ENCODE measurements at places on chromosomes 5 and 9.
A peak's percentile ranks its signal among the peaks of the same experiment; 100 is the strongest.

DNA sequence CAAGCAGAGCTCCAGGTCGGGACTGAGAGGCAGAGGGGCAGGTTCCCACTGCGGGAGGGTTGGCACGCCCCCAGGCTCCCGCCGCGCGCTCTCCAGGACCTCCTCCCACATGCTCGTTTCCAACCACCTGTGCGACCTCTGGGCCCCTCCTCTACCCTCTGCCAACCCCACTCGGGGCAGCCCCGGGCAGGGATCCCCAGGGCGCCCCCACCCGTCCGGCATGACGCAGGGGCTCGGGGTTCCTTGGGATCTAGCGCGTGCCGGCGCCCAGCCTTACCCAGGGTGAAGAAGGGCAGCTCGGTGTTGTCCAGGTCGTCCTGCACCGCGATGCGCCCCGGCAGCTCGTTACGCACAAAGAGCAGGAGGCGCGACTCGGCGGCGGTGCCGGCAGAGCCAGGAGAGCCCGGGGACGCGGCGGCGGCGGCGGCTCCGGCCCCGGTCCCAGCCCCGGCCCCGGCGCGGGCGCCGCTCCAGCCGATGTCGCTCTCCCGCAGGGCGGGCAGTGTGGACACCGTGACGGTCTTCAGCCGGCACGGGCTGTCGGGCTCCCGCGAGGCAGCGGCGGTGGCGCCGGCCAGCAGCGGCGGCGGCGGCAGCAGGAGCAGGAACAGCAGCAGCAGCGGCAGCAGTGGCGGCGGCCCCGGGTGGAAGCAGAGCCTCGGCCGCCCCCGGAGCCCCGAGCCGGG, 494 bp downstream of the ASTN2 start:
- DNase-seq, result no peak

GRCh38 chr9:131402073-131402472, 8.2 kb downstream of the PRRC2B start:
- DNase-seq, result no peak

GRCh38 chr5:119286511-119287488, 69.0 kb upstream of the TNFAIP8 start:
- no peak for DNase-seq

GRCh38 chr9:11755951-11756350, 937.2 kb upstream of the TYRP1 start:
- DNase-seq, result no peak

DNA sequence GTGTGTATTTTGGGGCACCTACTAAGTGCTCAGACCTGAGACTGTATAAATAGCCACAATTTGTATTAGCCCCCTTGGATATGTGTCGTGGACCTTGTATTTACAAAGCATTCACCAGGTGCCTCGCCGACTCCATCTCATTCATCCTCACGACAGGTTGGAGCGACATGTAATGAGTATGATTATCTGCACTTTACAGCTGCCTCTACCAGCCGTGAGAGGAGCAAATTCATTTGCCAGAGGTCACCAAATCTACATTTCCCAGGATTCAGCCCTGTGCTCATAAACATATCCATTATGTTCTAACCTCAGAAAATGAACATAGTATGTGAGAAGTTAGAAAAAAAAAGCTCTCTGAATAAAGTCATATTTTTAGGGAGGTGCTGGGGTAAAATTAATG, 167.4 kb downstream of the ZDHHC21 start:
- no peak for DNase-seq

- no peak for DNase-seq
These were observed 73.0 kb downstream of the SLC12A2 start for GRCh38 chr5:128156521-128156920.

DNA sequence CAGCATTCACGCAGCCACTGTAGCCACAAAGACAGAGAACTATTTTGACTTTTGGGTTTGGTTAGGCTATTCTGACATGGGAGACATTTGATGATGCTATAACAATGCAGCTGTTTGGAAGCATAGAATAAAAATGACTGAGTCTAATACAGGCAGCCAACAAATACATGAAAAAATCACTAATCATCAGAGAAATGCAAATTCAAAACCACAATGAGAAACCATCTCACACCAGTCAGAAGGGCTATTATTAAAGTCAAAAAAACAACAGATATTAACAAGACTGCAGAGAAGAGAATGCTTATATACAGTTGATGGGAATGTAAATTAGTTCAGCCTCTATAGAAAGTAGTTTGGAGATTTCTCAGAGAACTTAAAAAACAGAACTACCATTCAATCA, 107.1 kb upstream of the POC5 start:
- no peak for DNase-seq

DNA sequence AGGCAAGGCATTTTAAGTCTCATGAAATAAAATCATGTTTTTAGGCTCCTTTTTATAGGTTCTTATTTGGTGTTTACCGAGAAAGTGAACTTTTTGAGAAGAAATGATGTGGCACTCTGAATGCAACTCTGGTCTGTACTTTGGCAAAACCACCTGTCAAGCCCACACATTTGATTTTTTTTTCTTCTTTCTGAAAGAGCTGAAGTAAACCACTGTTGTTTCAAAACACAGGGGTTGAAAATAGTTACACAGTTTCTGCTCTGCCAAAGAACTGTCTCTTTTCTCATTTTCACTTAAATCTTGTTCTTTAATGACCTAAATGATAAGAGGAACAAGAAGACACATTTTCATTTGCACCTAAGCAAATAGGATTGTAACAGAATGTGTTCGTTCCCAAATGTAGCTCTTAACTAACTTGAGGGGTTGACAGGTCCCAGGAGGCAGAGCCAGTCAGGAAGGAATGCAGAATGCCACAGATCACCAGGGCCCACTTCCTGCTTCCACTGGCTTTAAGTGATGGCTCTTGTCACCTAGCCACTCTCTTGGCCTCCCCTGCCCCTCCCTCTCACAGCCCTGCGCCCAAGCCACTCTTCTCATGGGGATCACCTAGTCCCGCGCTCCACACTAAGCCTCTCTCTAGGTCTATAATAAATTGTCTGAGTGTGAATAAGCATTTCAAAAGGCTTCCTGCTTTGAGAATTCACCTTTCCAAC, 47.3 kb downstream of the MED27 start:
- DNase-seq, result no peak

- no peak for DNase-seq
These were observed 48.5 kb downstream of the GARNL3 start for GRCh38 chr9:127313042-127313560.

GRCh38 chr5:6723122-6723815, 10.0 kb downstream of the TENT4A start:
- no peak for DNase-seq

DNA sequence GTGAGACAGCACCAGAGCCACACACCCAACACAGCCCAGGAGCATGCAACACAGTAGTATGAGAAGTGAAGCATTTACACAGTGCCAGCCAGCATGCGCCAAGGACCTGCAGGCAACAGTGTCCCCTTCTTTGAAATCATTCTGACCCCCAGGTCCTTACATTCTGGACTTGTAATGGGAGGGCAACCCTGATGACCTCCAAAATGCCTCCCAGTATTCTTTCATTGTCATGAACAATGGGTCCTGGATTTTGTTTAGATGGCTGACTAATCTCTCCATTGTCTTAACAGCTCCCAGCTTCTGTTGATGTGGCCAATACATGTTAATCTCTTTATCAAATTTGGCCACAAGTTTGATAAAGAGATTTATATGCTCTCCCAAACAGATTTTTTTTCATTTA, 417.1 kb downstream of the DMRTA1 start:
- DNase-seq, result no peak

DNA sequence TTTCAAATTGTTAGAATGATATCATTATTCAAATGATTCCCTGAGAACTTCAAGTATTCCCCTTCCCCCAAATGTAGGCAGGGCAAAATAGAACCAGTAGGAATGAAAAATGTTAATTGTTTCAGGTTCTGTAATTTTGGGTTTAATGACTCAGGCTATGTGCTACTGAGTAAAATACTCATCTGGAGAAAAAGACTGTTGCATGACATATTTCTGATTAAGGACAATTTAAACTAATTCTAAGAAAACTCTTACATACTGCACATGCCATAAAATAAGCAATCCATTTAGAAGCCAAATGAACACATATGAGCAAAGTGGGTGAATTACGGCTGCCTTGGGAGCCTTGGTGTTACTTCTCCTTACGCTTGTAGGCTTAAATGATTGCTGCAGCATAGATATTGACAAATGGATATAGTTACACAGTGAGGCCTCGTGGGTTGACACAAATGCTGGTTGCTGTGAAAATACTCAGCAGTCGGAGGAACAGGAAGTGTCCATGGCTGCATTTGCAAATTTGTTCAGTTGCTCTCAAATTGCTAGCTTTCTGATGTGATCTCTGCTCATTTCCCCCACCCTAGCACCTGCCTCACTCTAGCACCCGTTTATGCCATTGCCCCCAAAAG, 174.9 kb upstream of the DMAC1 start:
- DNase-seq, result no peak

GRCh38 chr5:145090115-145090514, 745.0 kb downstream of the PRELID2 start:
- DNase-seq, result no peak

DNA sequence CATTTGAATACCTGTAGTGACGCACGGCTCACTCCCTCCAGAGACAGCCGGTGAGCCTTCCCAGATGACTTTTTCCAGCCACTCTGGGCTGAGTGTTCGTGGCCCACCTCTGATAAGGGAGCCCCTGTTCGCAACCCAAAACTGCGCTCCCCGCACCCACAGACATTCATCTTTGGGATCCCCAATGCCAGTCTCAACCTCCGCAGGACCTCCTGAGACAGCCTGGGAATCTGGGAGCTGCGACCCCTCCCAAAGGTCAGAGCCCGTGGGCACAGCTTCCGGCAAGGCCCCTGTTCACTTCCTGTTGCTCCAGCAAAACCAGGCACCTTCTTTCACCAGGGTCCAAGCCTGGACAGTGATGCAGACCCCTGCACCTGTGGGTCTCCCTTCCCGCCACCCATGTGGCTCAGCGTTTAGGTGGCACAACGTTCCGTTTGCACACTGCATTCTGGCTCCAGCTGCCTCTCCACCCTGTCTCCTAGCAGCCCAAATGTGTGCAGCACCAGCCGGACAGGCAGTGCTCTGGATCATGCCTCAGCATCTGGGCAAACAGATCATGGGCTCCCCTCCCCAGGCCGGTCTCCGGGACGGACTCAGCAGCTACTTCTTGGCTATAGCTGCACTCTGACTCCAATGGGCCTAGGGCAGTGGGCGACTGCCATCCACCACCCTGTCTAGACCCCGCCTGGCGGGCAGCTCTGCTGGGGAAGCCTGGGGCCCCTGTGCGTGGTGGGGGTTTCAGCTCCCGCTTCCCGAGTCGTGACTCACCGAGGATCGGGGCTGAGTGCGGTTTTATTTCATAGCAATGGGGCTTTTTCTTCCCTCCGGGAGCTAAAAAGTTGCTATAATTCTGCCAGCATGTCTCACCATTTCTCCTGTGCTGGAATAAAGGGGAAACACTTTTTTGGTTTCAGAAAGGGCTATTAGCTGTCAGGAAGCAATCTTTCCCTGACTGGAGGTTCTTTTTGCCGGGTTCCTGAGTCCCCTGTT, 156.0 kb downstream of the OLFM1 start:
- DNase-seq, result no peak

GRCh38 chr5:93034621-93035590, 546.1 kb downstream of the NR2F1-AS1 start:
- no peak for DNase-seq

GRCh38 chr5:118461436-118461835, 526.9 kb downstream of the DTWD2 start:
- peak; percentile 59 for DNase-seq

DNA sequence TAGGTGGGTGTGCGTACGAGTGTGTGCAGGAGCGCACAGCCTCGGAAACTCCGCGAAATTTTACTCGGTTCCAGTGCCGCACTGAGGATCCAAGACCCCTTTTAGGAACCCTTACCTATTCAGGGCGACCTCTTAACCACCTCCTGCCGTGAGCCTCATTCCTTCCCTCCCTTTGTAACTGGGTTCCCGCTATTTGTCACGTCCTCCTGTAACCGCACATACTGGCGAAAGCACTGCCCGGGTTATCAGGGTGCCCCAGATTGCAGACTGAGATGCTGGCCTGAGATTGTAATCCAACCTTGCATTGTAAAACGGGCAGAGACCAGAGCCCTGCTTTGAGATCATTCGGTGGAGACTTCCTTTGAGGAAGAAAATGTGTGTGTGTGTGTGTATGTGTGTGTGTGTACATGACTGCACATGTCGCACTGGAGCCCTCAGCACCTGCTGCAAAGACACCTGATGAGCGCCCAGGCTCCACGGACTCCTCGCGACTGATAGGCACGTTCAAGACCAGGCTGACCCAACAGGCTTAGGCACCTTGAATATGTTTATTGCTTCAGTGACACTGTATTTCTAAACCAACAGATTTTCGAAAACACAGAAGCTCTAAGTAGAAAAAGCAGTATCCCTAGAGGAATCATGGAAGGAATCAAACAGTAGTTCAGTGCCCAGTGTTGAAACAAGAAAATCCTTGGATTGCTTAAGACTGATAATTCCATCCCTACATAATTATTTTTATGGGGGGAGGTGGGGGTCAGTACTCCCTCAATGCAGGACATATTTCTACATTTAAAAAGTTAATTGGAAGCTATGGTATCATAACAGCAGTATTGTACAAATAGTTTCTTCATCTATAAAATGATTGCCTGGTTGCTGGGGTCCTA, 86.5 kb upstream of the TNFAIP8 start:
- DNase-seq, result no peak

DNA sequence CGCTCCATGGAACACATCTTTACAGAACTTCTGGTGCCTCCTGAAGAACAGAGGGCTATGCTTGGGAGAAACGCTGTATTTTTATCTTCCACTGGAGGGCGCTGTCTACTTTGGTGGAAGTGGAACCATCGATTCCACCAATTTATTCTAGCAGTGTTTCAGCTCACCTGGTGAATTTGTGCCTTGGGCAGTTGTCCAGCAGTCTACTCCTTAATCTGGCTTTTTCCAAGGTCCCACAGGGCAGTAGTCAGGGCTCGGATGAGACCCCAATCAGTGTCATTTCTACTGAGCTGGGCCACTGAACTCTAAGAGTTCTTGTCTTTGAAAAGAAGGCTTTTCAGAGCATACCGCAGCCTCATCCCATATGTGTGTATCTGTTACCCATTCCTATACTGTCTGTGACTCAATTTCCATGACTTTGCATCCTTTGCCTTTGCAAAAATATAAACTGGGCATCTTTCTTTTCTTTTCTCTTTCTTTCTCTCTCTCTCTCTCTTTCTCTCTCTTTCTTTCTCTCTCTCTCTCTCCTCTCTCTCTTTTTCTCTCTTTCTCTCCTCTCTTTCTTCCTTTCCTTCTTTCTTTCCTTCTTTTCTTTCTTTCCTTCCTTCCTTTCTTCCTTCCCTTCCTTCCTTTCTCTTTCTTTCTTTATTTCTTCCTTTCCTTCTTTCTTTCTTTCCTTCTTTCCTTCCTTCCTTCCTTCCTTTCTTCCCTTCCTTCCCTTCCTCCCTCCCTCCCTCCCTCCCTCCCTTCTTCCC, 138.4 kb upstream of the ZNF618 start:
- DNase-seq, result peak; percentile 41

GRCh38 chr9:84828046-84828445, 158.5 kb downstream of the NTRK2 start:
- no peak for DNase-seq

GRCh38 chr5:65946198-65946745, 19.9 kb downstream of the ERBIN start:
- DNase-seq, result no peak

GRCh38 chr5:132238169-132238744, 10.6 kb upstream of the P4HA2 start:
- DNase-seq, result no peak

All from spinal cord (tissue), 10 donors.